ENCODE measurements at places on chromosomes 13 and 19. TPM values are rescaled to one million over a fixed set of nuclear protein-coding genes. Genes with fewer than 3 reads are reported as not detected.

GRCh38 chr19:2607712-2608601 lies 94.5 kb downstream of the GNG7 start:
- no peak for DNase-seq
- H3K4me1 ChIP-seq = no peaks in the 10 kb centered on the region
- no peaks in the 10 kb centered on the region for H3K36me3 ChIP-seq
- H3K27me3 ChIP-seq = no peaks in the 10 kb centered on the region
- no peak overlapping the region for H3K4me3 ChIP-seq
- no peak overlapping the region for H3K27ac ChIP-seq

GRCh38 chr13:21673539-21673788 lies 2.6 kb downstream of the FGF9 start:
- peaks cover 82% of the 10 kb centered on the region for H3K27me3 ChIP-seq
- no peak overlapping the region for H3K27ac ChIP-seq
- peaks cover 4% of the 10 kb centered on the region for H3K4me1 ChIP-seq

Gene HCST
- total RNA-seq = 1.5 TPM

Gene ZNF700
- 9.8 TPM for total RNA-seq

Data from endodermal cell (in vitro differentiated cells).